ENCODE measurements at places on chromosomes 16 and 17.

DNA sequence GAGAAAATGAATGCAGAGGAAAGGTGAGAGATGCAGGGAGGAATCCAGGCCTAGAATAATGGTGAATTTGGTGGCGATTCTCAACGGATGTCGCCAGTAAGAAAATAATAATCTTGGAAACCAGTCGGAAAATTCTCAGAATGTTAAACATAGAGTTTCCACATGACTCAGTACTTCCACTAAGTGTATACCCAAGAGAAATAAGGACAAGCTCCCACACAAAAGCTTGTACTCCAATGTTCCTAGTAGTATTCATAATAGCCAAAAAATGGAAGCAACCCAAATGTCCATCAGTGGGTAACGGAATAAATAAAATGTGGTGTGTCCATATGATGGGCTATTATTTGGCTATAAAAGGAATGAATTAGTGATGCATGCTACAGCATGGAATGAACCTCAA, 19.4 kb upstream of the ENGASE start:
- DNase-seq: no peak

DNA sequence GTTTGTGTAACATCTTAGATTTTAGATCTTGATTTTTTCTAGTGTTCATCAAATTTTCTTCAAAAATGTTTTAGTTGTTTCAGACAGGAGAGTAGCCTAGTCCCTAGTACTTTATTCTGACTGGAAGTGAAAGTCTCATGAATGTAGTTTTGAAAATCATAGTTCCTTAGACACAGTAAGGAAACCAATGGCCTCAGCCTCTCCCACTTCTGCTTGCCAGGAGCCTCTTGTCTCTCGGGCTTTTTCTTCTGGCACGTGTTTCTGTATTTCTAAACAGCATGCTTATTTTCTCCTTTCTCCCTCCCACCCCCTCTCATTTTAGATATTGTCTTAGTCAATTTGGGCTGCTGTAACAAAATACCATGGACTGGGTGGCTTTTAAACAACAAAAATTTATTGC, 9.8 kb downstream of the SLFN5 start:
- no peak for DNase-seq

DNA sequence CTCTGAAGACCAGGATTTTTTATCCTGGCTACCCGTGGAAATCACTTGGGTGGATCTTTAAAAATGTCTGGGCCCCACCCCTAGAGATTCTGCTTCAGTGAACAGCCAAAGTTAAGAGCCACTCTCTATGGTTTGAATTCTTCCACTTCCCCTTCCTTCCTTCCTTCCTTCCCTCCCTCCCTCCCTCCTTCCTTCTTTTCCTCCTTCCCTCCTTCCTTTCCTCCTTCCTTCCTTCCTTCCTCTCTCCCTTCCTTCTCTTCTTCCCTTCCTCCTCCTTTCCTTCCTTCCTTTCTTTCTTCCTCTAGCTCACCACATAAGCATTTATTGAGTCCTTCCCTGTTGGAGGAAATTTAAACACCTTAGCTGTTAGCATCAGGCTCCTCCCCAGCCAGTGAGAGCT, 203.6 kb downstream of the KATNIP start:
- no peak for DNase-seq

DNA sequence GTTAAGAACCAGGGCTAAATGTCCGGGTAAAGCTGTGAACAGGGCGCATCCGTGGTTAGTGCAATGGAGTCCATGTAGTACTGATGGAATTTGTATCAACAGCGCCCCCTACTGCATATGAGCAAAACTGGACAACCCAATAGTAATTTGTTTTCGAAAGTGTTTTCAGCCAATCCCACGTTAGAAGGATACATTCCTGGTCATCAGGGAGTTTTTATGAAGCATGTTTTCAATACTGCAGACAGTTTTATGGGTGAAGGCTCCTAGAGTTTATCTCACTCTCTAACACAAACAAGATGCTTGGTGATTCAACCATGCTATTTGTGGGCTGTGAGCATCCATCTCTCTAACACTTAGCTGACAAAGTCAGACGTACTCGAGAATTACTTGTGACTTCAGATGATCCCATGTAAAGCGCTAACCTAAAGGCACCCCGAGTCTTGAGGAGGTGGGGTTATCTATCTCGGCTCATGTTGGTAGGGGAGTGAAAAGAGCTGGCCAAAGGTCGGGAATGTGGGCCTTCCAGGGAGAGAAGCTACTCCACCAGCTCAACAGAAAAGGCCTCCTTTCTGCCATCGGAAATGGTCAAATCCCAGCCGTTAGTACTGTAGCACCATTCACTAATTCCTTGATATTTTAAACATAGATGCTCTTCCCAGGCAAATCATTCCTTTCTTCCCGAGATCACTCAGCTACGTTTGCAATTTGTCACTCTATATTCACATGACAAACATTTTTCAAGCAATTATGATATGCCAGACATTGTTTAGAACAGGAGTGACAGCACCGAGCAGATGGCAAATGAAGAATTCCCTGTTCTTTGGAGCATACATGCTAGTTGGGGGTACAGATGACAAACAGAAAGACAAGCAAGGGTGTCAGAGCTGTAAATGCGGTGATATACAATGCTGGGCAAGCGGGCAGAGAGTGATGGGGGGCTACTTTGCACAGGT, 46.9 kb upstream of the HNF1B start:
- DNase-seq: no peak
